ENCODE measurements at places on chromosomes 7 and 10.

DNA sequence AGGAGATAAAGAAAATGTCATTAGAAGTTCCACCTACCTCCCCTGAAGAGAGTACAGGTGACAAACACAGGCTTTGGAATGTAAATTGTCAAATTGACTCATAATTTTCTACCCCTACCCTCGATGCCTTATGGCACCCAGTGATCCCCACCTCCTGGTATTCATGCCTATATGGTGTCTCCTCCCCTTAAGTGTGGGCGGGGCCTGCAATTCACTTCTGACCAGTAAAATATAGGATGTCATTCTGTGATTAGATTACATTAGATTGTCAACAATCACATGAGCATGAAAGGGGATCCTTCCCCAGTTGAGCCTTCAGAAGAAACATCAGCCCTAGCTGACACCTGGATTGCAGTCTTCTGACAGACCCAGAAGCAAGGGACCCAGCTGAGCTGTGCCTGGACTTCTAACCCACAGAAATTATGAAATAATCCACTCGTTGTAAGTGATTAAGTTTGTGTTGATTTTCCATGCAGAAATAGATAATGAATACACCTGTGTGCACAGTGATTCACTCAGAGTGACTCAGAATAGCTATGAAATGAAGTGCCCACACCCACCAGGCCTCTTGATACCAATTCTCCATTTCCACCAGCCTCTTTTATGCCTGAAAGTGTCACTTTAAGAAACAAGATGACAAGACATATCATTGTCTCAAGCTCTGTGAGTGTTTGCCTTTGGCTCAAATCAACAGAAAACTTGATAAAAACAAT, 8.5 kb upstream of the SLC39A12 start:
- DNase-seq: no peak

GRCh38 chr10:114665406-114665805, 7.3 kb upstream of the ABLIM1 start:
- DNase-seq: no peak

- no peak for DNase-seq
These were observed 3.6 kb downstream of the BAZ1B start for GRCh38 chr7:73518470-73518869.

DNA sequence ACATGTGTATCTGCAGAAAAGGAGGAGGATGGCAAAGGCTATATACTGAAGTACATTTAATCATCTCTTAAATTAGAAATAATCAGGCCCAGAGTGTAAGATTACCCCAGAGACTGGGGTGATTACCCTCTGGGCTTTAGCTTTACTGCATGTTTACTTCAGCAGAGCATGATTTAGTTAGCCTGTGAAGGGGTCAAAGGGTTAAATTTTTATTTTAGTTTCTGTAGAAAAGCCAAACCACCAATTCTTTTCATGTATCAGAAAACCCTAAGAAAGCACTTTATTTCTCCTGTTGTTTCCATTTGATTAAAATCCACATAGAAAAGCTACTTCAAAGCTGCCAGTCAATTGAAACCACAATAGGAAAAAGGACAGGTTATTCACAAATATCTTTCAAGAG, 101.5 kb upstream of the LSM8 start:
- no peak for DNase-seq

DNA sequence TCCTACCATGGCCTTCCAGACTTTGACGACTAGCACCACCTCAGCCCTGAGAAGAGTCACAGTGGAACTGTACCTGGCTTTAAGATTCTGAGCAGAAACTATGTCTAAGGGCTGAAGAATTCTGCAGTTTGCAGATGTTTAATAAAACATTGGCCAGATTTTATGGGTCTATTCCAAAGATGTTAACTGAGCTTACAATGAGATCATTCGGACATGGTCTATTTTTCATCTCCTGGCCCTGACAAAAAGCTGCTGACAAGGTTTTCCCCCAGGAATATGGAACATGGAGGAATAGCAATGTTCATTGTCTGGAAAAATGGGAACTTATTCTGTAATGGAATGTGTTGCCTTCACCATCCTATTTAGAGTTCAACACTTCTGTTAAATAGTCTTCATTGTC, 66.4 kb downstream of the PTF1A start:
- DNase-seq: no peak

GRCh38 chr10:65219444-65219843, 1698.2 kb downstream of the REEP3 start:
- no peak for DNase-seq

DNA sequence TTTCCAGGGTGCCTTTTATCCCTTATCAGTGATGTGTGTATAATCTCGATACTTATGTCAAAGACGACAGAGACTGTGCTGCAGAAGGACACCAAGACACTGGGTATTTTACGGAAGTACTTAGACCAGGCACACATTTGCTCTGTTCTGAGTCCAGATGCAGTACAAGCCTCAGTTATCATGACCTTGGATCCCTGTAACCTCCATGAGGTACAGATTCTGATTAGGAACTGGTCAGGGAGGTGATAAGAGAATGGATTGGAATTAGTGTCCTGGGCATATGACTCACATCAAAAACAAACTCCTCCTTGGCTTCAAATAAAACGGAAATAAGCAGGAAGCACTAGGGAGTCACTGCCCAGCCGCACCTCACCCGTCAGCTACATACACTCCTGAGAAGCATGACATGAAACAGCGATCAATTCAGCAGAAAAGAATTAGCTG, 146.5 kb downstream of the SFMBT2 start:
- DNase-seq: no peak

GRCh38 chr7:107318523-107319160, 149.8 kb downstream of the HBP1 start:
- peak; percentile 22 for DNase-seq

GRCh38 chr7:25665374-25665773, 437.1 kb upstream of the NPVF start:
- no peak for DNase-seq

- no peak for DNase-seq
These were observed 88.7 kb downstream of the SORBS1 start for GRCh38 chr10:95472304-95473088.

DNA sequence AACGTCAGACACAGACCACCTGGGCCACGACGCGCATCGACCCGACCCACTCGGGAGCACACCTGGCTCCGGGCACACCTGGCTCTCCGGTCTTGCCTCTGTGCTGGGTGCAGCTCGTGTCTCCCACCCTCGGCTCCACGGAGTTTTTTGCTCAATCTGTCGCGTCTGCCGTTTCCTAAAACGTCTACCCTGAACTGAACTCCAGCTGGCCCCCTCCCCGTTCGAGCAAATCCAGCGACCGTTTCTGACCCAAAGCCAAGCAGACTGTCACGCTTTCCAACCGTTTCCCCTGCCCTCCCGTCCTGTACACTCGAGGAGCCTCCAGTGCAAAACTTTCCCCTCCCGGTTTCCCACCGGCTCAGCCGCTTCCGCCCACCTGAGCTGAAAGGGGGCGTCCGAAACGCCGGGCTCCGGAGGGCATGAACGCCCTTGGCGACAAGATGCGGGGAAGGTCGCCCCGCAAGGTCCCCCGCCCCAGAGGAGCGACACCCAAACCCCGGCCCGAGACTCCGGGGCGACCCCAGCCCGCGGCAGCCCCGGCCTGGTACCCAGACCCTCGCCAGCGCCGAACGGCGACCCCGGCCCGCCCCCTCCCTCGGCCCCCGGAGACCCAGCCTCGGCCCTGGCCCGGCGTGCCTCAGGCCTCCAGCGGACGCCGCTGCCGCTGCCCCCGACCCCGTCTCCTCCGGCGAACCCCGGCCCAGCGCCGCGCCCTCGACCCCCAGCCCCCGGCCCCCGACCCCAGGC, 557 bp downstream of the CYTH3 start:
- DNase-seq: no peak

DNA sequence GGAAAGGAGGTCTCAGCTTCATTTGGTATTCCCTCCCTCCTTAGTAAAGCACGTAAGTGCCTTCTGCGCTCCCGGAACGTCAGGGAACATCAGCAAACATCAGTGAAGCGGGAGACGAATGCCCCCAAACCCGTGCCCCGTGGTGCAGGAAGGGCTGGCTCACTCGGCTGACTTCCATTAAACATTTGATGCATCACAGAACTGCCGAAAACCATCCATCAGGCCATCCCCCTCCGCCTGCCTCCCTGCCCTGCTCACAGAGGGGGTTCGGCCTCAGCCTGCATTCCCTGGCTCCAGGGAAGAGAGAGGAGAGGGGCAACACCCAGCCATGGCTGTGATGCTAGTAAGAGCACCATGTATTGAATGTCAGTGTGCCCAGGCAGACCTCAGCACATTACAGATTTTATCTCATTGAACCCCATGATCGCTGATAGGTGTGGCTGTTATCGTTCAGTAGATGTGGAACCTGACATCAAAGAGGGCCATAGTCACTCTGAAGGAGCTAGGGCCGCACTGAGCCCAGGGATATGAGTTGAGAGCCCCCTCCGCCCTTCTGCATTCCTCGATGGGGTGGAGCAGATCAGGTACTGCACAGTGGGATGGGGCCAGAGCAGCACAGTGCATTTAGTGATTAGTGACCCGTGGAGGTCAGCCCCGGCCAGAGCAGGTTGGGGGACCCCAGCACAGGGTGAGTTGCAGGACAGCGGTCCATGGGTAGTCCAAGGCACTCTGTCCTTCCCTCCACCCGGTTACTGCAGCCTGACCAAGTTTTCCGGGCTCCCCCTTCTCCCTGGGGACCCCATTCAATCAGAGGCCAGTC, 146.4 kb downstream of the RPS24 start:
- DNase-seq: no peak

GRCh38 chr10:54081950-54082349, 719.1 kb downstream of the PCDH15 start:
- no peak for DNase-seq

- no peak for DNase-seq
These were observed 10.6 kb upstream of the BPGM start for GRCh38 chr7:134636008-134636449.

- DNase-seq: no peak
These were observed 5.7 kb downstream of the DNAH11 start for GRCh38 chr7:21548491-21548890.

DNA sequence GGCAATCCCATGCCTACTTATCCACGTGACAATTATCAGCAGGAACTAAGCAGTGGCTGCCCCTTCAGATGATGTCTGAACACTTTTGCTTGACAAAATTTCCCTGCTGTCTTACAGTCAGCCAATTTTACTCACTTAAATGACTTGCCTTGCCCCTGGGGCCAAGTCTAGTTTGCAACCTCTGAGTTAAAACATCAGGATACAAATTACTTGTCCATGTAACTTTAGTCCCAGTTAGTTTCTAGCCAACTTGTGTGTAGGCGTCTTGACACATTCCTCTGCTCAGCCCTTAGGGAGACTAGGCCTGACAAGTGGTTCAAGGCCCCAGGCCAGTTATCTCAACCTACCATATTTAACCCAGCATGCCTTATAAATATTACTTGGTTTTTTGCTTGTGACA, 11.6 kb upstream of the TYSND1 start:
- DNase-seq: no peak

DNA sequence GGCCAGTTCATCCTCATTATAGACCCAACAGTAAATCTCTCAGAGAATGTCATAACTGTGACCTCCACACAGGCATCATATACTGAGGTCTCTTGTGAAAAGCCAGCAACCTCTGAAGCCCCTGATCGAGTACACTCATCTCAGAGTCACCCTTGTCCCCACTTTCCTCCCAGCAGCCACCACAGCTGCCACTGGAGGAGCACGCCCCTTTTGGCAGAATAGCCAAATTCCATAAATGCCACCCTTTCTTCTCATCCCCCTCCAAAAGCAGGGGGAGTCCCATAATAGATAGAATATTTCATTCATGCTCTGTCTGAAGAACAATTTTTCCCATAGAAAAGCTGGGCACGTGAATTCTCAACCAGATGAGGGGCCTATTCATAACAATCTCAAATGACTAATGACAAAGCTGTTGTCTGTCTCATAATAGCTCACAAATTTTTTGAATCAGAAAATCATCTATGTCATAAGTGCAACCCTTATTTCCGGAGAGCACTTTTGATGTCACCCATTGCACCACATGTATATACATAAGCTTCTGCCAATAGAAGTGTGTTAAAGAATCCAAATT, 47.4 kb downstream of the SGMS1 start:
- DNase-seq: no peak

DNA sequence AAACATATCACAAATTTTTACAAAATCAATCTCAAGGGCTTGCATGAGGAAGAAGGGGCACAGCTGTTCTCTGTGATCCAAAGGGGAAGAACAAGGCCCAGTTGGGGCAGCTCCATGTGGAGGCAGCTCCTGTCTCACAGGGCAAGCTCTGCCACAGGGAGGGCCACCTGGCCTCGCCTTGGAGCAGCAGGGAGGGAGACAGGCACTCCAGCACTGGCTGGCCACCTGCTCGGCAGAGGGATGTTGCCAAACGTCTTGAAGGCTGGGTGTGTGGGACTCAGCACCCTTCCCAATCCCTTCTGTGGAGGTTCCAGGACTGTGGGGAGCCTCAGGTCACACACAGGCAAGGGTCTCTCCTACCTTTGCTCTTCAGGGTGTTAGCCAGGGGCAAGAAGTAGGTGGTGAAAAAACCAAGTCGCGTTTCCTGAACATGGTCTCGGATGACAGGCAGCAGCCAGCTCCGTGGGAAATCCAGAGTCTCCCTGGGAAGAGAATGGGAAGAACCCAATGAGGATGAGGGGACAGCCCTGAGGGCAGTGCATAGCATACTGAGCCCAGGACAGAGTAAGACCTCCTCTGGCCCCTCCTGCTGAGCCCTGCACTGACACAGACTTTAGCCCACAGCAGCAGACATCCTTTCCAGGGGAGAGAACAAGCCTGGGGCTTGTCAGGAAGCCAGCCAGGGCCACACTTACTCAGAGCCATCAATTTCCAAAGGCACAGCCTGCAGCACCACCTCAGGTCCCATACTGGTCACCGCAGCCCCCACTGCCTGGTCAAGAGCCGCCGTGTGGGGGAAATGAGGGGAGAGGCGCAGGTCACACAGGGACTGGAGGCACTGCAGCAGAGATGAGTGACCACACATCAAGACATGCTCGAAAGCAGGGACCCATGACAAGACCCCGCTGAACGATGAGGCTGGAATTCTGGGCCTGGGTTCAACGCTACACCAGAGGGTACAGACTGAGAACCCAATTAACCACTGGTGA, 21.9 kb downstream of the RRP12 start:
- no peak for DNase-seq

- no peak for DNase-seq
These were observed 56.1 kb upstream of the ELN start for GRCh38 chr7:73971704-73972341.

DNA sequence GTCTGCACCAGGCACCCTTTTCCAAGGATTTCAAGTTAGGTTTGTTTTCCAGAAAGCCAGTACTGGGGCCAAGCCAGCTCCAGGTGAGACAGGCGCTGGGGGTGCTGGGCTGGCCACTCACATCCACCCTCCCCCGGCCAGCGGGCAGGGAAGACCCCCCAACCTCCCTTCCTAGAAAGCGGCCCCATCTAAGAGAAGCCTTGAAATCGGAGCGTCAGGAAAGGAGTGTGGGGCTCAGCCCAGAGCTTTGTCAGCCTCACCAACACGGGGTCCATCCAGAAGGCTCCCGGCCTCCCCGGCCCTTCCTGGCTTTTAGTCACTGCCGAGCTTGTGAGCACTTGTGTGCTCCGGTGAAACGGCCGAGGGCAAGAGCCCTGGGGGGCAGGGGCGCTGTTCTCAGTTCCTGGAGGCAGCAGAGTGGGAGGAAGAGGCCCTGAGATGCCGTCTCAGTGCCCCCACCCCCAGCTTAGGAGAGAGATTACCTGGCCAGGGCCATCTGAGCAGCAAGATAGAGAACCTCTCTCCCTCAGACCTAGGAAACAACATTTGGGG, 39.6 kb downstream of the PDGFA start:
- DNase-seq: no peak
